NCI-H187 treated with DMSO at 0.1 percent for 48 hours (cell line): ENCODE measurements at places on chromosomes 2 and 18.

DNA sequence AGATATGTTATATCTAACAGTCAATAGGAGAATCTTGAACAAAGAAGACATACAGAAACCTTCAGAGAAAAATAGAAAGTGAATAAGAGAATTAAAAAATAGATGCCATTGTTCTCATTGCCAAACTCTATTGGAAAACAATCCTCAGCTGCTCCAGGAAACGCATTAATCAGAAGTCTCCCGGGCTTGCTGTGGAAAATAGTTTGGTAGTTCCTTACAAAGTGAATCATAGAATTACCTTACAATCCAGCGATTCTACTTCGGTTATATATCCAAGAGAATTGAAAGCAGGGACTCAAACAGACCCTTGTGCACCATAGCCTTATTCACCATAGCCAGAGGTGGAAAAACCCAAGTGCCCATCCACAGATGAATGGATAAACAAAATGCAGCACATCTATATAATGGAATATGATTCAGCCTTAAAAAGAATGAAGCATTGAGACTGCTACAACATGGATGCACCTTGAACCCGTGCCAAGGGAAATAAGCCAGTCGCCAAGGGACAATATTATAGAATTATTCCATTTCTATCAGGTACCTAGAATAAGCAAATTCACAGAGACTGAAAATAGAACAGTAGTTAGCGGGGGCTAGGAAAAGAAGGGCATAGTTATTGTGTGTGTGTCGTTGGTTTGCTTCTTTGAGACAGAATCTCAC, 21.9 kb upstream of the CHRNA1 start:
- DNase-seq = no peak

GRCh38 chr2:138023976-138024375, 59.7 kb downstream of the HNMT start:
- DNase-seq = no peak

GRCh38 chr18:3340015-3340681, 78.2 kb downstream of the MYL12B start:
- no peak for DNase-seq

GRCh38 chr2:237421542-237422116, 7.7 kb upstream of the COL6A3 start:
- no peak for DNase-seq

GRCh38 chr18:56927786-56928185, 219.1 kb upstream of the BOD1L2 start:
- DNase-seq = no peak

GRCh38 chr2:161480123-161480522, 64.0 kb downstream of the TBR1 start:
- no peak for DNase-seq

- DNase-seq = no peak
Observed at GRCh38 chr18:22349317-22349898, 68.3 kb downstream of the CTAGE1 start.

GRCh38 chr2:68384485-68385107, 19.5 kb downstream of the PLEK start:
- no peak for DNase-seq

DNA sequence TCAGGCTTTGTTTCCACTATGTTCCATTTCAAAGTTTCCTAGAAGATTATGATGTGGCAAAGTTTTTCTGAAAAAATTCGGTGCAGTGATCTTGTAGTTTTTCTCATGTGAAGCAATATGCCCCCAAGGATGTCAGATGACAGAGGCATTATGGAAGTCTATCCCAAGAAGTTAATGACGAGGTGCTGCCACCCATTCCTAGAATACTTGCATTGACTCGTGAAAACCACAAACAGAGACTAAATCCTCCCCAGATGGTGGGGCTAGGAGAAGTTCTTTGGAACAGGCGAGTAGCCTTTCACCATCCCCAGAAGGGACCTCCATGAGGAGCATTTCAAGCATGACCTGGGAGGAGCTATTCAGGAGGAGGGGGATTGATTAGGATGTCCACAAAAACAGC, 40.2 kb upstream of the COPS8 start:
- no peak for DNase-seq

- DNase-seq = no peak
Observed at GRCh38 chr2:234816056-234816455, 135.8 kb upstream of the SH3BP4 start.

DNA sequence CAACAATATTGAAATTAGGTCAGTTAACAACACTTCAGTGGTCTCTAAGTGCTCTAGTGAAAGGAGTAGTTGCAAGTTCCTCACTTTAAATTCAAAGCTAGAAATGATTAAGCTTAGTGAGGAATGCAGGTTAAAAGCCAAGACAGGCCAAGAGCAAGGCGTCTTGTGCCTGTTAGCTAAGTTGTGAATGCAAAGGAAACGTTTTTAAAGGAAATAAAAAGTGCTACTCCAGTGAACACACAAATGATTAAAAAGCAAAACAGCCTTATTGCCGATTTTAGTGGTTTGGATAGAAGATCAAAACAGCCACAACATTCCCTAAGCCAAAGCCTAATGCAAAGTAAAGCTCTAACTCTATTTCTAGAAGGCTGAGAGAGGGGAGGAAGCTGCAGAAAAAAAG, 44.7 kb downstream of the ANTXR1 start:
- DNase-seq = no peak

- no peak for DNase-seq
Observed at GRCh38 chr2:125711075-125711474, 944.9 kb upstream of the GYPC start.

- no peak for DNase-seq
Observed at GRCh38 chr2:29655391-29656086, 265.8 kb downstream of the ALK start.

DNA sequence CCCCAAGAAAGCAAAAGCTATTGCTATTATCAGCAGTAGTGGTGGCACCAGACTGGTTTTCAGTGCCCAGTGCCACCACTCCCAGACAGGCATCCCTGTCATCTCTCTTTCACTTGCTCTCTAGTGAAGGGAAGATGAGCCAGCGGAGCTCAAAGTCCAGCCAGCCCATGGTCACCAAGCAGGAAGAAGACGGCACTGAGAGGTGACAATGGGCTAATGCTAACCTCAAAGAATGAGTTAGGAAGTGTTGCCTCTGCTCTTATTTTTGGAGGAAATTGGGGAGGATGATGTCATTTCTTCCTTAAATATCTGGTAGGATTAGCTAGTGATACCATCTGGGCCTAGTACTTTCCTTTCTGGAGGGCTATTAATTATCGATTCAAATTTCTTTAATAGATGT, 1.7 kb downstream of the SP140 start:
- no peak for DNase-seq
